ENCODE measurements at places on chromosomes 2 and 18.

DNA sequence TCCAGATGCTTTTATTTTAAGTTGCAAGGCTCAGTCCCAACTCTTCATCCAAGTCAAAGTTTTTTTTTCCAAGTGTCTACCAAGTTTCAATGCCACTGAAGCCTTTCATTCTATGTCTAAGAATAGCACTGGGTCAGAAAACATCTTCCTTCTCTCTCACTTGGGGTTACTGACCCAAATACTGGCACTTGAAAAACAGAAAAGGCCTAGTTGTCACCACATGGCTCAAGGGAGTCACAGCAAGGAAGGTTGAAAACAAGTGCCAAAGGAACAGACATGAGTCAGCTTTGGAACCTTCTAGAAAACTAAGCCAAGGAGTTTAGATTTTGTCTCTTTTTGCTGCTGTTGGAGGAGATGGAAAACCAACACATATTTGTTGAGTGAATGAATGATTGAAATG is 146.5 kb downstream of the COPS8 start:
- DNase-seq = no peak

DNA sequence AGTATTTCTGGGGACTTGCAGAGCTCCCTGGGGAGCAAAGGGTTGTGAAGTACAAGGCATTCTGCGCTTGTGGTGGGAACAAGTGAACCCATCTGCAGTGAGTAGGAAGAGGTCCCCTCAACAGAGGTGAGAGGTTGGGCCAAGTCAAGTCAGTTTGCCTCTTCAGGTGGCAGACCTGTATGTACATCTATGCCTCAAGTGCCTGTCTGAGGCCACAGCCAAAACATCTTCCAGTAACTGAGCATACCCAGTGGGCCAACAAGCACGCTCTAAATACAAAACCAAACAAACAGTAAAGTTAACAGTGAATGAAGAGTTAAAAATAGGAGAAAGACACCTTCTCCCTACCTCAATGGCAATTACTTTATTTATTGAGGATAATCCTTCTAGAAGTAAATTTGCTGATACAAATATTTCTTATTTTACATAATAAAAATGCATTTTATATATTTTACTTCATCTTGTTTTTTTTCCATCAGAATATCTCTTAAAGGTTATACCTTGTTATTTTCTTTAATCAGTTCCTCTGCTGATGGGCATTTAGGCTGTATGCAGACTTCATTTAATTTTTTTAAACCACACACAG is 2.5 kb downstream of the GYPC start:
- no peak for DNase-seq

- no peak for DNase-seq
Observed at GRCh38 chr2:14424478-14425390, 207.8 kb upstream of the LRATD1 start.

- DNase-seq = no peak
Observed at GRCh38 chr2:100647709-100648108, 84.9 kb downstream of the PDCL3 start.

- DNase-seq = no peak
Observed at GRCh38 chr2:53508667-53509066, 258.9 kb upstream of the CHAC2 start.

- no peak for DNase-seq
Observed at GRCh38 chr18:3097082-3097481, 84.1 kb upstream of the LPIN2 start.

DNA sequence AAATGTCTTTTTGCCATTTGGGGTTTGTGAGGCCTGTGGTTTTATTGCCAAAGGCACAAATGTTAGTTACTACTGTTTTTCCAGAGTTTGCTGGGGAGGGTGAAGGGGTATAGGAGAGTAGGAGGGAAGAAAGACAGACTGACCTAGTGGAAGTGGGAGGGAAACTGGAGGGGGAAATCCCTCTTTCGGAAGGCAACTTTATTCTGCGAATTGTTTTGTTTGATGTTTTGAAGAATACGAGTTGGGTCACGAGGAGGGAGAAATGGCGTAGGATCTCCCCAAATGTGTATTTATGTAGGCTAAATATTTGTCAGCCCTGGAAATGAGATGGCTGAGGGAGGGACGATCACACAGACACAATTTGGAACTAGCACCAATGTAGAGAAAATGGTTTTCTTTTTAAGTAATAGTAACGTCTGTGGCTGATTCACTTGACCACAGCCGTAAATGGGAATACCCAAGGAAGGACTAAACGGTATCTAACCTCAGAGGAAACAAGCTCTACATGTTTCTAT is 172.3 kb downstream of the ICOS start:
- no peak for DNase-seq

GRCh38 chr18:8858888-8859511 is 153.6 kb downstream of the MTCL1 start:
- no peak for DNase-seq

- DNase-seq = no peak
Observed at GRCh38 chr2:233213011-233213410, 38.5 kb upstream of the ATG16L1 start.

GRCh38 chr2:180016937-180017336 is 9.8 kb upstream of the CWC22 start:
- no peak for DNase-seq

- DNase-seq = no peak
Observed at GRCh38 chr2:55902429-55902828, 21.2 kb downstream of the EFEMP1 start.

GRCh38 chr18:7728297-7728696 is 161.2 kb downstream of the PTPRM start:
- DNase-seq = no peak

- peak; percentile 30 for DNase-seq
Observed at GRCh38 chr2:230575642-230576324, 136.9 kb upstream of the CAB39 start.

DNA sequence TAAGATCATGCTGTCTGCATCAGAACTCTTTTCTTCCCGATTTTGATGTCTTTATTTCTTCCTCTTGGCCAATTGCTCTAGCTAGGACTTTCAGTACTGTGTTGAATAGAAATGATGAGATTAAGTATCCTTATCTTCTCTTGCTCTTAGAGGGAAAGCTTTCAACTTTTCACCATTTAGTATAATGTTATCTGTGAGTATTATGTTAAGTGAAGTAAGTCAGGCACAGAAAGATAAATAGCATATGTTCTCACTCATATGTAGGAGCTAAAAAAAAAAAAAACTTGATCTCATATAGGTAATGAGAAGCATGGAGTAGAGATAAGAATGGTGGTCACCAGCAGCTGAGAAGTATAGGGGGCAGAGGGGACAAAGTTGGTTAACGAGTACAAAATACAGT is 1089.5 kb downstream of the TDRD15 start:
- no peak for DNase-seq

GRCh38 chr2:240952496-240953246 is 45.7 kb upstream of the SNED1 start:
- DNase-seq = no peak

DNA sequence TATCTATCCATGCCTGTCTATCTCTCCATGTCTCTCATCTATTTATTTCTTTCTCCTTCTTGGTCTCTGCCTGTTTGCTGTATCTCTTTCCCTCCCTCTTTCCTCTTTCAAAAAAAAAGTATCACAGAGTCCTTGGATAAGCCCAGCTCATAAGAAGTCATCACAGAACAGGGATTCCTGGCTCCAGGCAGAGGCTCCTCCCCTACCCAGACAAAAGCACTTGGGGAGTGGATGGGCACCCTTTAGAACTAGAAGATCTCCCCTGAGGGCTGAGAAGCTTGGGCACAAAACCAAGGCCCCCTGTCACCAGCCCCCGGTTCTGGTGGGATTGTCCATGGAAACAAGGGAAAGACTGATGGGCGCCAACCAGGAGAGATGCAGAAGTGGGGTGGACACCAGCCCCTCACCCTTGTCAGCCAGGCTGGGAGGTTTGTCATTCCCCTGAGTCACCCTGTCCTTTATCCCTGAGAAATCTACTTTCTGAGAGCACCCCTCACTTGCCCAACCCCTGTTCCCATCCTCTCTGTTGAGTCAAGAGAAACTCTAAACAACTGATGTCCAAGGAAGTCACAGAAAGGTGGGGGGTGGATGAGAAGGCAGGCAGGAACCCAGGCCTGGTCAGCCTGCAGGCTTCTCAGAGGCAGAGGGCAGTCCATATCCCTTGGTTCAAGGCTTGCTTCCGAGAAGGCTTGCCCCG is 127.1 kb downstream of the TNS1 start:
- DNase-seq = no peak

DNA sequence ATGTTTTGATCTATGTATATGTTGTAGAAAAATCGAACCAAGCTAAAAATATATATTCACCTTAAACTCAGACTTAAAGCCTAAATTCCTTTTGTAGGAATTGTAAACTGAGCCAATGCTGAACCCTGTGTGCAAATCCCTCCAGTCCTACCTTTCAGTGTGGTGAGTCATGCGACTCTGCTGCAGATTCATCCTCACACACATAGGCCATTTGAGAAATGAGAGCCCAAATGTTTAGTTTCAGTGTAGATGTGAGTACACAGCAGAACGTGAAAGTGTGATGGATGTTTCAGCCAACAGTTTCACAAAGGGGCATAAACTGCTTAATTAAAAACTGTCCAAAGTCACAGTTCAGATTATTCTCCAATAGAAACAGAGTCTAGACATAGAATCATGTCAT is 193.2 kb downstream of the CDH19 start:
- no peak for DNase-seq

DNA sequence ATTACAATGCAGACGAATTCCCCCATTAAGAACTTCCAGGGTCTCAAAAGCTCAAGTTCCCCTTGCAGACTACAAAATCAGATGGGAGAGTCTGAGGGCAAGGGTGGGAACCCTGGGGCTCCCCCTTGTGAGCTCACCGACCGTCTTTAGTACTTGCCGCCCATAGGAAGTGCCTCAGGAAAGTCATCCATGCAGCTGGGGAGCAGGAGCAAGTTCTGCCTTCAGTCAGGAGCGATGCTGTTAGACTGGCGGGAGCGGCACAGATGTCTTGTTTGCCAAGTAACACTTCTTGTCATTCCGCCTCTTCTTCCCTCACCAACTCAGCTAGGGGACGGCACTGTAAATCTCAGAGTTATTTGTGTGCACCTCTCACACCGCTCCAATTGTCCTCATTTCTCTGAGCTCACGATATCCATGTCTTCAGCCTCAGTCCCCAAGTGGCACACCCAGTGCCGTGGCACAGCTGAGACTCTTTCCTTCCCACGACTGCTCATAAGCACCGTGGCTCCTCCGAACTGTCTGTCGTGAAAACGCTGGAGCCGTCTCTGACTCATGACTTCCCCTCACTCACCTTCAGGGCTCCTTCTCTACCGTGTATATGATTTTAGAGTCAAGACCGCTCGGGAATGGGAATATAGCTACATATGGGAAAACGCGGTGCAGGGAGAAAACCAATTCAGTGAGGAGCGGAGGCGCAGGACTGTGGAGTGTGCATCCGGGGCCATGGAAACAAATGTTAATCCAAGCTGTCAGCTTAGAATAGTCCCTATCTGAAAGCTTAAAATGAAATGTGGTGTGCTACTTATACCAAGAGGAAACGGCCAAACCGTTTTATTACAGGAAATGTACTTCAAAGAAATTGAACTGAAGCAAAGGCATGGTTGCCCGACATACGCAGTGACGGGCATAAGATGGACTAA is 34.0 kb downstream of the UXS1 start:
- peak; percentile 50 for DNase-seq

- no peak for DNase-seq
Observed at GRCh38 chr2:241842620-241843211, 16.0 kb downstream of the PDCD1 start.

DNA sequence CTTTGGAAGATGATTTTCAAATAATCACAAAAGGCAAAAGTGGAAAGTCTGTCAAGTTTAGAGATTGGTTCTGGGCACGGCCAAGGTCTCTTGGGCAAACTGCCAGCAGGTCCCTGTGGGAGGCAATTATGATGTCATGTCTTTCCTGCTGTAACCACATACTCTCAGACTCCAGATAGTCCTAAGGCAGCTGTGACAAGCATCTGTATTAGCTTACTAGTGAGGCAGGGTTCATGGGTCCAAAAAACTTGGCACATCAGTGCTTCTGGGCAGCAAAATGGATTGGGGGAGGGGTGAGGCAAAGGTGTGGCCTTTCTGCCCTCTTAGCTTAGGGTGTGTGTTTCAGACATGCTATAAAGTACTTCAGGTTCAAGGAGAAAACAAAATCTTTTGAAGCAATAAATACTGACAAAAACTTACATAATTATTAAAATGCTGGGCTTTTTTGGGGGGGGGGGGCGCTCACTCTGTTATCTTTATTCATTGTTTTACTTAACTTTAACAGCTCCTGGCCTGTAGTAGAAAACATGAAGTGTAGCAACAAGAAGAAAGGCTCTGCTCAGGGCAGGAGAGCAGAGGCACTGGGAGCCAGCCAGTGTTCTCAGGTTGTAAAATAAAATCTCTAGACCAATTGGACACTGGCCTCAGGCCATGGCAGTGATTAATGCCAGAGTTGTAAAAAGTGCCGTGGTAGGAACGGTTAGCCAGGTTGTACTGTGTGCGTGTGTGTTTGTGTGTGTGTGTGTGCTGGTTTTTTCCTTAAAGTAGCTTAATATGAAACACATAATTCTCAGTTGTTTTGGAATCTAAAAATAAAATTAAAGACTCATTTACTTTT is 14.3 kb upstream of the TANC1 start:
- no peak for DNase-seq

- DNase-seq = no peak
Observed at GRCh38 chr18:5164903-5165302, 32.2 kb downstream of the AKAIN1 start.

DNA sequence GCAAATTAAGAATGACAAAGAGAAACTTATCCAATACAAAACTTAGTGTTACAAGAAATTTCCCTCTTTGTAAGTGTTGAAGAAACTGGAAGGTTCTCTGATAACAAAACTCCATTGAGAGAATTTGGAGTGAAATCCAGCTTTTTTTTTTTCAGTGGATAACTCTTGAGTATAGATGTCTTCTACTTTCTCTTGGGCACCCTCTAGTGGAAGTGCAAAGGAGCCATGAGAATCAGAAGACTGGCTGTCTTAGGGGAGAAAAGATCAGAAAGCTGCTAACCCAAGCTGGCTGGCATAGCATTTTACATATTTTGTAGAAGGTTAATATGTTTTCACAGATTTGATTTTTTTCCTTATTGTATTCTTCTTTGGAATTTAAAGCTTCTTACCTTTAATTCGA is 138.8 kb upstream of the SATB2 start:
- no peak for DNase-seq

- DNase-seq = no peak
Observed at GRCh38 chr2:172308253-172308935, 119.0 kb upstream of the ITGA6 start.

- no peak for DNase-seq
Observed at GRCh38 chr2:166127217-166128155, at the start of gene SCN1A. Gene SCN1A, minus strand, starts transcription at chr2:166128020. Its CDS starts 54,399 bp downstream, at chr2:166073621.

- no peak for DNase-seq
Observed at GRCh38 chr2:148726228-148726627, 81.7 kb downstream of the EPC2 start.

- no peak for DNase-seq
Observed at GRCh38 chr2:69765096-69765380, 23.1 kb downstream of the ANXA4 start.

DNA sequence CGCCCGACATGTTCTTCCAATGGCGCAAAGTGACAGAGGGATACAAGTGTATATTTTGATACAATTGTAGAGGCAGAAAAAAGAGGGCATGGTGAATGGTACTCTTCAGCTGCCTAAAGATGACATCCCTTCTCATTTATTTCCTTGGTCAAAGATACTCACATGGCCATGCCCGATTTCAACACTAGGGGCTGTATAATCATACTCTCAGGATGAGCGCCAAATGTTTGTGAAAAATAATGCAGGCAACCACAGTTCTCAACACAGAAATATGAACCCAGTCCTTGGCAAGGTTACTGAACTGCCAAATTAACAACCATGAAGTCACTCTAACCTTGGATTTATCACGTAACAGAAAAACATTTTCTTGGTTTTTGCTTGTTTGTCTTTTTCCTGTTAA is 204.4 kb downstream of the CCDC102B start:
- DNase-seq = no peak
